ENCODE measurements at places on chromosomes 7 and 10.

DNA sequence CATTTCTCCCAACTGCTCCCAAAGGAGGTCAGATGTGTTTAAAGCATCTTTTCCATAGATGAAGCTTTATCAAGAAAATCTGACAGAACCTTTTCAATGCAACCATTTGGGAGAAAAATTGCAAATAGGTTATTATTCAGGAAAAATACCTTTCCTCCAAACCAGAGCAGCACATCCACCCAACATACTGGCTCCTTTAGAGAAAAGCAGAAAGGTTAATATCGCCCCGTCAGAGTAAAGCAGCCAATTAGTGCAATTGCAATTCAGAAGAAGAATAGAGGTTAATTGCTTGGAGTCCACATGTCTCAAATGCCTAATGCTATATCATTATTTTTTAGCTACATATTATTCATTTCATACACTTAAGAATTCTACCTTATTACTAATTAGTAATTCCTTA lies 48.9 kb upstream of the HSPA12A start:
- no peak for DNase-seq

DNA sequence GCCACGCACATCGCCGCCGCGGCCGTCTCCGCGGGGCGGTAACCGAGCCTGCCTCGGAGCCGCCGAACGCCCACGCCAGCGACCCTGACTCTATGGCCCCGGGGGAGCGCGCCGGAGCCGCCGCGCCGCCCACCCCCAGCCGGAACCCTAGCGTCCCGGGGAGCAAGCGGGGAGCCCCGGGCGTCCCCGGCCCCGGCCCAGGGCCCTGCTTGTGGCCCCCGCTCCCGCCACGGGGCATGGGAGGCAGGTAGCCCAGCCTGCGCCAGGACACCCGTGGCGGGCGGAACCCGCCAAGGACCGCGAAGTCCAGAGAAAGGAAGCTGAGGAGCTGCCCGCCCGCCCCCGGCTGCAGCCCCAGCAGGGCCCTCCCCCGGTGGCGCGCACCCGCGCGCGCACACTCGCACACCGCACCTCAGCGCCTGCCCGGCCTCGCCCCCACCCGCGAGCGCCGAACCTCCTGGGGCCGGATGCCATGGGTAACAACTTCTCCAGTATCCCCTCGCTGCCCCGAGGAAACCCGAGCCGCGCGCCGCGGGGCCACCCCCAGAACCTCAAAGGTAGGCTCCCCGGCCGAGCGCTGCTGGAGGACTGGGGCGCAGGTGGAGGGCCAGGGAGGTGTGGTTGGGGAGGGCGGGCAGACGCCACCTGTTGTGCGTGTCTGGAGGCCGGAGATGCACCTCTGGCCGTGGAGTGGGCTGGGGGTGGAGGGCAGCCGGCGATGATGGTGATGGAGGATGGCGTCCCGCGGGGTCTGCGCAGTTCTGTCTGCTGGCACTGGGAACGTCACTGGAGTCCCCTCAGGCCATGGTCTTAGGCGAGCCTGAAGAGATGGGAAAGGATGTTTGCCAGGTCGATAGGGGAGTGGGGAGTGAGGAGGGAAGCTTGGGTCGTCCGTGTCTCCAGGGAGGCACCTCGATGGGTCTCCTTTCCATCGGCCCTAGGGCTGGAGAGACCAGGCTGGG lies 692 bp downstream of the NEURL1 start:
- no peak for DNase-seq

- DNase-seq: no peak
Observed at GRCh38 chr7:24831240-24831639, 74.0 kb upstream of the GSDME start.

GRCh38 chr7:131194070-131194865 lies 133.4 kb upstream of the MKLN1 start:
- DNase-seq: no peak

DNA sequence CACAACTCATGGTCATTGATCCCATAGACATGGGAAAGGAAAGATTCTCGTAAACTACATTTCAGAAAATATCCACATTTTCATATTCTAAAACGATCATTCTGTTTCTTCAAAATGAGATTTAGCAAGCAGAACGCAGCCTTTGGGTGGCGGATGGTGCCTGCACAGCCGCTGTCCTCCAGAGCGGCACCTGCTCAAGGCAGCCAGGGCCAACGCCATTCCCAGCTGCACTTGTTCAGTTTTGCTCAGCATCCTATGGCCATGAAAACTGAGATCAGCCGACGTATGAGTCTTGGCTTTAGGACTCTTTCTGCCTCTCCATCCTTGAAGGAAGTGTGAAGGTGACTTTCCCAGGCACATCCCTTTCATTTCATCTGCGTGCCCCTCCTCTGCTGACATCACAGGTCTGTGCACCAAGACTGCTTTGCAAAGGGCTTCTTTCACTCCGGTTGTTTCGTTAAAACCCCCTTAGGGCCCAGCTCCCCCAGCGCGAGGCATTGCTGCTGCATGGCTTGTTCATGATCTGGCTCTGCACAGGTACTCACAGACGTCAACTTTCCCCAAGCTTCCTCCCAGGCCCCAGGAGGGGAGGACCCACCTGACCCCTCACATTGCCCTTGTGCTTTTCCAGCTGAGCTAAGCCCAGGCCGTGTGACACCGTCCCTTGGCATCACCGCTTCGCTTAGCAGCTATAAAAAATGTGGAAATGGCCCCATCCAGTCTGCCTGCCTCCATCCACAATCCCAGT lies 37.2 kb downstream of the TCERG1L start:
- no peak for DNase-seq

DNA sequence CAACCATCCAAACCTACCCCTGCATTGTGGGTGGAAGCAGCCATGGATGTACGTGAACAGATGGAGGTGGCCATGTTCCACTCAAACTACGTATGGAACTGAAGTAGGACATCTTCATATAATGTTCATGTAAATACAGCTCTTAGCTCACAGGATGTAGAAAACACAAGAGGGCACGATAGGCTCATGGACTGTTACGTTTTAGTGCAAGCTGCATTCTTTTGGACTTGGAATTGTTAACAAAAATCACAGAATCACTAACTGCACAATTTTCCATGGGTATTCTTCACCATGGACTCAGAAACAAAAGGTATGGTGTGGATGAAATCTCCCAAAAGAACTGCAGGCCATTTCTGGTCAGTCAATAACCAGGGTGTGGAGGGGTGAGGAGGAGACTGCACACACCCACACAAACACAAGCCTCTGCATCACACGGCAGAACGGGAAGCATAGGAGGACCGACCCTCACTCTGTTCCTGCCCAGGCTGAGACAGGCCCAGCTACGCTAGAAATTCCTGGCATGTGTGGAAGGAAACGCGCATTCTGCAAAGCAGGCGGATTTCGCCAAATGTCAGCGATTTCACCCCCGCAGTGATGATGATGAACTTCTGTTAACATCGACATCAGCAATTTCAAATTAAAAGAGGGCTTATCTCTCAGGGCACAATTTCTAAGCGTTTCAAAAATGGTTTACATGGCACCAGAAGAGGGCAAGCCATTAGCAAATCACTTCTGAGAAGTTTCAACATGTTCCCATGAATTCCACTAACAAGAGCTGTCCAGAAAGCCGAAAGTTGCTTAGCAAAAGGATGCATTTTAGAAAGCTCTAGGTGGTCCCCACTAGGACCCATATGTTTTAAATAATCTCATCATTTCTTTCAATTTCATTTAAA lies 149.0 kb downstream of the TNS3 start:
- DNase-seq: no peak

- DNase-seq: no peak
Observed at GRCh38 chr10:53886325-53887300, 914.4 kb downstream of the PCDH15 start.

All from non-pigmented ciliary epithelial cell (primary cell).